IMR-90 (cell line): ENCODE measurements at places on chromosomes 2 and 18. TPM values are rescaled to one million over a fixed set of nuclear protein-coding genes. Genes with fewer than 3 reads are reported as not detected.

RBM44 gene
- 0.14 TPM in 2 replicates for polyA plus RNA-seq

NXPH2 gene
- polyA plus RNA-seq, result not detected in 2 replicates

ID2 gene
- 264 and 399 TPM in 2 replicates for polyA plus RNA-seq

VWA3B gene
- not detected in 2 replicates for polyA plus RNA-seq

SERPINB12 gene
- polyA plus RNA-seq, result not detected in 2 replicates

OTX1 gene
- polyA plus RNA-seq, result 0.03 TPM in 1 of 2 replicates, not detected in the other

MAPK4 gene
- not detected in 2 replicates for polyA plus RNA-seq

TNFAIP6 gene
- 1.3 and 1.8 TPM in 2 replicates for polyA plus RNA-seq

- no peak for DNase-seq
- no peak overlapping the region for H3K4me3 ChIP-seq
- H3K27me3 ChIP-seq, result no peaks in the 10 kb centered on the region
- no peaks in the 10 kb centered on the region for H3K36me3 ChIP-seq
- H3K4me1 ChIP-seq, result no peaks in the 10 kb centered on the region
- H3K27ac ChIP-seq, result no peak overlapping the region
Observed at GRCh38 chr18:5152343-5153020, 44.6 kb downstream of the AKAIN1 start.

DNA sequence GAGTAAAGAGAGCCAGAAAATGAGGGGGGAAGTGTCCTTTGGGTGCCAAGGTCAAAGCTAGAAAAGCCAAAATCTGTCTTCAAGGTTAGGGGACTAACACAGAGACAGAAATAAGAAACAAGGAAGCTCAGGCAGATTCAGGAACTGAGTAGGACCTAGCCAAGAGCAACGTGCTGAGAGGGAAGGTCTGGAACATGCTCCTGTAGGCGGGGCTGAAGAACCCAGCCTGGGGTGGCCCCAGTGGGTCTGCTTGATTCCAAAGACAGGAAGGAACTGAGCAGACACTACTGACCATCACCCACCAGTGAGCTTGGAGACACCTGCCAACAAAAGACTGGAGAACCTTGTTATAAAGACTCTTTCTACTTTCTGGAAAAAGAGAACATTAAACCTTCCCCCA lies 105.1 kb downstream of the SP3 start:
- no peak for DNase-seq
- peaks cover 18% of the 10 kb centered on the region for H3K27me3 ChIP-seq
- no peak overlapping the region for H3K4me3 ChIP-seq
- no peaks in the 10 kb centered on the region for H3K36me3 ChIP-seq
- H3K4me1 ChIP-seq, result no peaks in the 10 kb centered on the region
- no peak overlapping the region for H3K27ac ChIP-seq

- H3K4me3 ChIP-seq, result peak within 1 kb of the TSS; percentile 71
- H3K27me3 ChIP-seq, result no peaks in the 10 kb centered on the region; the same call in 1 of the 2 replicates
- H3K27ac ChIP-seq, result no peak within 1 kb of the TSS
- H3K36me3 ChIP-seq, result no peaks in the 10 kb centered on the region
- DNase-seq, result peak; percentile 67
- H3K4me1 ChIP-seq, result no peaks in the 10 kb centered on the region
Observed at GRCh38 chr2:26401739-26402541, at the start of gene DRC1. DRC1 (plus strand) TSS chr2:26401920; CDS start chr2:26401990, 70 bp downstream.

DNA sequence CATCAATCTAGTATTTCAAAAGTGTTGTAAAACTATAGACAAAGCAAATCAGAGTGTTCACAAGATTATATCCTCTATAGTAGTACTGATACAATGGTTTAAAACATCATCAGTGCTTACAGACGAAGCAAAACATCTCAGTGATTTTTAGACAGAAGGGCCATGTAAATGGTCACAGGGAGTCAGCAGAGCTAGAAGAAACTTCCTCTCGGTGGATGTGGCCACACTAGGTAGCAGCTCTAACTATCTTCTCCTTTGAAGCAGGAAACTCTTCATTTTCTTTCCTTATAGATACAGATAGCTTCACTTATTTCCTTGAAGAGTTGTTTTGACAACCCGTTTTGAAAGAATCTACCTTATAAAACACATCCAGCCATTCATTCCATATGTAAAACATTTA lies 80.4 kb upstream of the CD226 start:
- H3K27me3 ChIP-seq, result no peaks in the 10 kb centered on the region
- DNase-seq, result no peak
- no peak overlapping the region for H3K27ac ChIP-seq

DNA sequence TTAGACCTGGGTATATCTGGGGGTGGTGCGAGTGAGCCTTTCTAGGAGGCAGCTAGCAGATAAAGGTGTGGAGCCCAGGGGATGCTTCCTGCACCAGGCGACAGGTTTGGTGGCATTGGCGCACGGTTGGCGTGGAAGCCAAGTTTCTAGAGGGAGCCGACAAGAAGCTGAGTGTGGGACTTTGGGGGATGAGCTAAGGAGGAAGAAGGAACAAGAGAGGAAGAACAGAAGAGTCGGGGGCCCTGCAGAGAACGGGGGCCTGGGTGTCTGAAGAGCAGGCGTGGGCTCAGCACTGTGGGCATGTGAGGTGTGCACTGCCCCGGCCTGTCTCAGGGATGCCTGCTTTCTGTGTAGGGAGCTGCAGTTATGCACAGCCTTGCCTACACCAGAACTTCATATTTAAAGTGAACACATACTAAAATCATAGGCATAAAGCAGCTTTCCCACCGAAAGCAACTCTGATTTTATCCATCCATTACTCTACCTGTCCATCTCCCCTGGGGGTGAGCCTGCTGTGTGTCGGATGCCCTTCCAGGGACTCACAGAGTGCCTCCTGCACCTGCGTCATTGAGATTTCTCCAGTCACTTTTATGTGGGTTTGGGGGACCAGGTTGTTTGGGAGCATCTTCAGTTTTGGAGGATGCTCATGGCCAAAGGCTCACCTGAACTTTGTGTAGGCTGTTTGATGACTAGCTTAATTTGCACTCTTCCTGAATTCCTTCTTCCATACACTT lies 149.7 kb downstream of the LDLRAD4 start:
- H3K4me1 ChIP-seq, result no peaks in the 10 kb centered on the region
- DNase-seq, result no peak
- H3K27me3 ChIP-seq, result peaks cover 2% of the 10 kb centered on the region; the same call in 1 of the 2 replicates
- H3K27ac ChIP-seq, result no peak overlapping the region
- no peak overlapping the region for H3K4me3 ChIP-seq
